ENCODE measurements at places on chromosomes 13 and 19. TPM values are rescaled to one million over a fixed set of nuclear protein-coding genes. Genes with fewer than 3 reads are reported as not detected.

Gene HIPK4
- total RNA-seq: 0.10 TPM

Gene TNFAIP8L1
- 5.0 TPM for total RNA-seq

Gene SBK2
- total RNA-seq: not detected

Gene CAMSAP3
- 5.7 TPM for total RNA-seq

Gene CNN1
- 10.8 TPM for total RNA-seq

Gene USPL1
- total RNA-seq: 22.7 TPM
